Lung microvascular endothelial cell (primary cell): ENCODE measurements at places on chromosomes 12 and 14. TPM values are rescaled to one million over a fixed set of nuclear protein-coding genes. Genes with fewer than 3 reads are reported as not detected.

Gene KRT80
- total RNA-seq: 0.20 and 0.65 TPM in 2 replicates

GRCh38 chr12:113211160-113211559 is 10.1 kb upstream of the TPCN1 start:
- DNase-seq: no peak

Gene LMO3
- total RNA-seq: under 0.01 TPM in 1 of 2 replicates, not detected in the other

Gene PGF
- total RNA-seq: 20.2 and 92.0 TPM in 2 replicates

- no peak for DNase-seq
Observed at GRCh38 chr14:101875041-101875726, 89.2 kb upstream of the DYNC1H1 start.

Gene MYF6
- total RNA-seq: not detected in 2 replicates

Gene CYP46A1
- under 0.01 TPM in 2 replicates for total RNA-seq
